ENCODE measurements at places on chromosomes 4 and X.

- no peak for DNase-seq
These were observed 115.1 kb downstream of the PPP3CA start for GRCh38 chr4:101232074-101232776.

GRCh38 chr4:57234252-57234775, 124.1 kb upstream of the IGFBP7 start:
- DNase-seq, result no peak

DNA sequence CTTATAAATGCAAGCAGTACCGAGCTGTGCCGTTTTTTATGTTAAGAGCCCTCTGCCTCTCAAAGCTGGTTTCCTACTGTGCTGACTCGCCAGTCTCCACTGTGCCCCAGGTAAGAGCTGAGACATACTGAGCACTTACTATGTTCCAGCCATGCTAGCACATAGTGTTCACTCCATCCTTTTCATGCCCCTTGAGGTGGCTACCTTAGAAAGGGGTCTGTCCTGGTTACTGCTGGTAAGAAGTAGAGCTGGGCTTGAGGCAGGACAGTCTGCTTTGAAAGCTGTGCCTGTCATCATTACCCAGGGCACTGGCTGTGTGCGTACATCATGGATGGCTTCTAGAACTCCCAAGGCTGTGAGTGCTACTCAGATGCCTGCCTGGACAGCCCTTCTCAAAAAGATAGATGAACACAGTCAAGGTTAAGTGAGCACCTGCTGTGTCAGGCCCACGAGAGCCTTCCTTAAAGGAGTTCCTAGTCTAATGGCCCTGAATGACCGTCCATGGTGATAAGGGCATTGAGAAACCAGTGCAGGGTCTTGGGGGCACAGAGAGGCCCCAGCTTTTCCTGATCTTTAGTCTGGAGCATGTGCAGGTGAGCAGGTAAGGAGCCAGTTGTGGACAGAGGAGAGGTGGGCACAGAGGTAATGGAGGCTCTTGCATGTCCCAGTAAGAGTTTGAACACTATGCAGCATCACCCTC, 1.6 kb downstream of the STK32B start:
- no peak for DNase-seq

- no peak for DNase-seq
These were observed 157.7 kb downstream of the CCNG2 start for GRCh38 chr4:77314697-77315096.

- DNase-seq, result no peak
These were observed 144.2 kb downstream of the PDLIM5 start for GRCh38 chr4:94595880-94596483.

- DNase-seq, result no peak
These were observed 175.3 kb downstream of the MAML3 start for GRCh38 chr4:139978692-139979091.

DNA sequence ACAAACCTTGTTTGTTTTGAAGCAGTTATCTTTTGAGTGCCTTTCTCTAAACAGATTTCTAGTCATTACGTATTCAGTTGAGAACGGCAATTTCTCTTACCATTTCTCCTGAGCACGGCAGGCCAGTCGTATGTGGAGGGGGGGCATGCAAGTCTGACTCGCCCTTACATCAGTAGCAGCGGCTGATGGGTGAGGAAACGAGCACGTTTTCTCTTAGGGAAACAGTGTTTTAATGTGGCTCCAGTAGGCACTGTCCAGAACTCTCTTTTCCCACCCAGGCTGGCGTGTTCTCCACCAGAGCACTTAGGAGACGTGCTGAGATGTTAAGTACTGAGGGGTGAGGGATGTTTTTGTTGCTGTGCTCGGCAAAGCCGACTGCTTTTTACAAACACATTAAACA, 240.5 kb downstream of the STIM2 start:
- no peak for DNase-seq

DNA sequence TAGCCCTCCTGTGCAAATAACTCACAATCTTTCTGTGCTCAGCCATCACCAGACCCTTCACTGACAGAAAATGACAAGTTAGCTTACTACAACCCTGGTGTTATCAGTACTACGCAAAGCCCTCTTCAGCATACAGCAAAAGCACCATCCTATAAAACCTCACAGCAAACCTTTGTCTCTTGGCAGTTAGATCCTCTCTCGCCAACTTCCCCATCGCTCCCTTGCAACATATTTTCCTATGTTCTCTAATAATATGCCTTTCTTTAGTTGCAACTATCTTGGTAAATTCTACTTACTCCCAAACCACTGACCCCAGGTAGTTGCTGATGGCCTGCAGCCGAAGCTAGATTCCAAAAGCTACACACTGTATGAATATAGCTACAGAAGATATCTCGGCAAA, 856.9 kb upstream of the FRG1 start:
- no peak for DNase-seq

- DNase-seq, result no peak
These were observed 55.9 kb upstream of the IL15 start for GRCh38 chr4:141580523-141580922.

DNA sequence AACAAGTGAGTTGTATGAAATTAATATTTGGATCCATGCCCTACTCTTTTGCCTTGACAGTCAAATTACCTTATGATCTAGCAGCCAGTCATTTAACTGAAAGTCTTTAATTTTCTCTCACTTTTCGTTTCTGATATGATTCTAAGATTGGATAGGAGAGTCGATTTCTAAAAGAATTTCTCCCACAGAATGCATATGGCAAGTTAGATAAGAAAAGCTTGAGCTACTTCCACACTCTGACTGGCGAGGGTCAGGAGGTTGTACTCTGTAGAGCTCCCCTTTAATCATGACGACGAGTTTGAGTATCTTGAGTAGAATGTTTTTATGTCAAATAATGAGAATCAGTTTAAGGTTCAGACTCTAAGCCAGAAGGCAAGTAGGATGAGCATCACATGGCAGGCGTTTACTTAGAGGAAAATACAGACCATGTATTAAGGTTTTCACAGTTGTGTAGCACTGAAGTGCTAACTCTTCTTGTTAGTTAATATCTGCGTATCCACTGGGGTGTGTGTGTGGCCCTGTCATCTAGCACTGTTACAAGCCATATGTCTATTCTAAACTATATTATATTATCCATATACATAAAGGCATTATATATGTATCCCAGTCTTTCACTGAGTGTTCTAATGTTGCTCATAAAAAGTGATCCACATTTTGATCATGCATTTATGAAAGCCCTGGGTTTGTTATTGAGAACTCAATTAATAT, 37.8 kb downstream of the LRP2BP start:
- DNase-seq, result no peak

GRCh38 chrX:48945517-48946348, 11.7 kb downstream of the OTUD5 start:
- DNase-seq, result peak; percentile 41

DNA sequence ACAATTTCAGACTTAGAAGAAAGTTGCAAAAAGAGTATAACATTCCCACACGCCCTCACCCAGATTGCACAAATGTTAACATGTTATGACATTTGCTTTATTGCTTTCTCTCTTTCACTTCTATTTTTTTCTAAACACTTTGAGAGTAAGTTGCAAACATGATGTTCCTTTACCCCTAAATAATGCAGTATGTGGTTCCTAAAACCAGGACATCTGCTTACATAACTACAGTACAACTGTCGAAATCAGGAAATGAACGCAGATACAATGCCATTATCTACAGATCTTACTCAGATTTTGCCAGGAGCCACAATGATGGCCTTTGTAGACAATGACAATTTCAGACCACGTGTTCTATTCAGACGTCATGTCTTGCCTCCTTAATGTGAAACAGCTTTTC, 22.4 kb downstream of the SH3TC1 start:
- no peak for DNase-seq

GRCh38 chr4:121428721-121429120, 47.9 kb upstream of the QRFPR start:
- DNase-seq, result no peak

- no peak for DNase-seq
These were observed 115.5 kb upstream of the WDR1 start for GRCh38 chr4:10232114-10232513.

- no peak for DNase-seq
These were observed 14.3 kb downstream of the CBR4 start for GRCh38 chr4:168995537-168996295.

DNA sequence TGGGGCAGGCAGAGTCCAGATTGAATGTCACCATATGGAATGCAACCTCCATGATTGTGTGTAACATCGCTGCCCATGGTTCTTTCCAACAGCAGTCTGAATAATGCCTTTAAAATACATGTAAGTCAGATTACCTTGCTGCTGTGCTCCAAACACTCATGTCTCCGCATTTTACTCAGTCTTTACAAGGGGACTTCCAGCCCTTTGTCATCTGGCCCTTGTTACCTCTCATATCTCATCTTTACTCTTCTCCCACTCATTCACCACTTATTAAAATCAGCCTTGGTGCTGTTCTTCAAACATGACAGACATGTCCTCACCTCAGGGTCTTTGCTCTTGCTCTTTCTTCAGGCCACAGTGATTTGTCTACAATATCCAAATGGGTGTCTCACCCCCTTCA, 200.4 kb upstream of the GYPA start:
- DNase-seq, result no peak

- DNase-seq, result no peak
These were observed 176.2 kb upstream of the TACR3 start for GRCh38 chr4:103895876-103896465.

- no peak for DNase-seq
These were observed 23.0 kb downstream of the GALNT7 start for GRCh38 chr4:173191623-173192041.

GRCh38 chrX:150361070-150361776, 1.9 kb upstream of the MAMLD1 start:
- DNase-seq, result no peak

DNA sequence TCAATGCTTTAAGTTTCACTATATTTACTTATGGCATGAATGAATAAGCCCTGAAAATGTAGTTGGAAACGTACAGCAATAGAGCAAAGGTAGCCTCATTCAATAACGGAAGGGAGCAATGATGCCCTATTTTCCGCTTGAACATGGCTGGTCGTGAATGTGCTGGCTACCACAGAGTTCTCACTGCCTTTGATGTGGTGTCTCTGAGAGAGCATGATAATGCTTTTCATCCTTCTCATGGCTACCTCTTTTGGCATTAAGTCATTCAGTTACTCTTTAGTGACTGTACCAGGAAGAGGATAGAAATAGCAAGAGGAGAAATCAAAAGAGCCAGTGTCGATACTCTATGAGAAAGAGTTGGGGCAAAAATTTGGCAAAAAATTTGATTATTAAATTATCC, 308.0 kb downstream of the PPP3CA start:
- DNase-seq, result no peak

DNA sequence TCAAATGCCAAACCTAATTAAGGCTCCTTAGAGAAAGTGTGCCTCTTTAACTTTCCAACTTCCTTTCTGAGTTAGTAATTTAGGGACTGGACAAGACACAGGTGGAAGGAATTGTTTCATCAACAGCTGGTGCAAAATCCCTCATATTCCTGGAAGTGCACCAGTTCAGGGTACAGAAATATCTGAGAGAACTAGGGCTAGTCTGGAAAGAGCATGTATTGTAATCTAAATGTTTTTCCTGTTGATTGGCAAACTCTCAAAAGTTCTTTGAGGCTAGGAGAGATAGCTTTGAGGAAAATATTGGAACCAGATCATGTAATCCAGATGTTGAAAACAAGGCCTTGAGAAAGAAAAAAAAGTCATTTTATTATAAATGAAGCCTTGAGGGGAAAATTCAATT, 98.1 kb upstream of the C1GALT1C1 start:
- DNase-seq, result no peak

DNA sequence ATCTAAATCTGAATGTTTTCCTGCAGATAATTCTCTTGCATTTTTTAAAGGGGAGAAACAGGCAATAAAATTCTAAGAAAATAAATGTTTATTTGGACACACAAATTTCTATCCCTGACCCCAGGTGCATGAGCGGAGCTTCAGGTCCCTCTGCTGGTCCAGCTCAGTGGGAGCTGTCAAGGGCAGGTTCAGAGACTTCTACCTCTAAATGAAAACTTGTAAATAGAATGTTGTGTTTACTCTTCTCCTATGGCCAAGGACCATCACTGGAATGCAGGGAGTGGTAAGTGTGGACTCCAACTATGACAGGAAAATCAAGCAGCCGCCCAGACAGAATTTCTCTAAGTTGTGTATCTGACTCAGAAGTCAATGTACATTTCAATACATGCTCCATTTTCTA, 148.6 kb upstream of the TTC29 start:
- DNase-seq, result no peak

DNA sequence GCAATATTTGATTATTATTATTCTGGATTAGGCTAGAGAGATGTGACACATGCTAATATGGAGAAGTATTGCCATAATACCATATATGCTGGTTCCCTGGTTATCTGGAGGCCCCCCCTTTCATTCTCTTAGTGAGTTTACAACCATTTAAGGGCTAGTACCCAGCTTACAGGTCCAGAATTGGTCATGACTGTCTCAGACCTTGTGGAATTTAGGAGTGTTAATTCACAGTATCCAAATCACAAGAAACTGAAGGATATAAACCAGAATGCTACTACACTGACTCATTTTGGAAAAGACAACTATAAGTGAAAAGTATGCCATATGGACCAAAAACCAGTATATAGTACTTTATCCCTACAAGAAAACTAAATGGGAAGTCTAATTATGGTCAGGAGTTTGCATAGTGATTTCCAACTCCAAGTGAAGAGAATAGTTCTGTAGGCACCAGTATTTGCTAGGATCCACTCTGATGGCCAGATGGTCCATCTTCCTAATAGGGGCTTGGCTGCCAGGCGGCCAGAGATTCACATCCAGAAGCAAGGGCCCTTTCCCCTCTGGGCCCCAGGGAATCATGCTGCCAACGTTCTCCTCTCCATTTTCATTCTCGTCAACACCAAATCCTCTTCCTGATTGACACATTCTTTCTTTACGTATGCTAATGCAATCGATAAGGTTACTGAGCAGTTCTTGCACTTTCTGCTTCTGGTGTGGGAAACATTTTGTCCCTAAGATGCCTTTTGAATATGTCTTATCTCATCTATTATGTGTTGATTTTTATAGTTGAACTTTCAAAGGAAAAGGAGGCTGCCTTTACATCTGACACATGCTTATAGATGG, 123.6 kb downstream of the SHROOM3 start:
- DNase-seq, result no peak

DNA sequence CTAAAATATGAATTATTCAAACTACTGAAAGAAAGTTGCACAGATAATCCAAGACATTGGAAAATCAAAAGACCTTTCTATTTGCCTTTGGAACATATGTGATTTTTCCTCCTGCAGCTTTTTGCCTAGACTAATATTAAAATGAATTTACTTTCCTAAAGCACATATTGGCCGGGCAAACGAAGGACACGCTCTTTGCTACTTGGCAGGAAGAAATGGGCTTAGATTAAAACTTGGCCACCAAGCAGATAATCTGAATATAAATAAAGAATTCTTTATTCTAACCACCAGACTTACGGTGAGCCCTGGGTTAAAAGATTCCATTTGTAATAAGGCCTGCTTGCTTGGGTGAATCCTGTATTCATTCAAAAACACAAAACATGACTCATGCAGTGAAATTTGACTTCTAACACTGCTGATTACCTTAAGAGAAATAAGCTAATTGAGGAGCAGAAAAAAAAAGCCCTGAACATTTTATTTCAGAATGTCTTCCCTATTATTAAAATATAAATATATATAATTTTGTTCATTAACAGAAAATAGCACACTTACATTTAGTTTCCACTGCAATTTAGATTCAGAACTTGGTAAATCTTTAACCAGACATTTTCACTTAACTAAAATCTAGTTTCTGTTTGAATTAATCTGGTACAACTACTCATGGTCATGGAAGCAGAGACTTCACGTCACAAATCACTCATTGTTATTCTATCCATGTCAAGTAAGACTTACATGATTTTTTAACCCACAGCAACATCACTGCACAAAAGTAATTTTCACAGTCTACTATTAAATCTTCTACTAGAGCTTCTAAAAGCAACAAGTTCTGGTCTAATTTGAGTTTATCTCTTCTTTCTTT, 116.1 kb upstream of the PLAC1 start:
- no peak for DNase-seq
